Hippocampal formation (tissue), 2 donors: ENCODE measurements at places on chromosomes 13 and 19.

GRCh38 chr19:28642787-28643683 lies 569.9 kb downstream of the UQCRFS1 start:
- no peak for DNase-seq

GRCh38 chr19:13074378-13074777 lies 28.3 kb downstream of the LYL1 start:
- no peak for DNase-seq

GRCh38 chr13:95713651-95714050 lies 36.7 kb downstream of the DNAJC3 start:
- no peak for DNase-seq

- DNase-seq = no peak
These were observed 13.5 kb downstream of the ATP7B start for GRCh38 chr13:51997641-51998330.

DNA sequence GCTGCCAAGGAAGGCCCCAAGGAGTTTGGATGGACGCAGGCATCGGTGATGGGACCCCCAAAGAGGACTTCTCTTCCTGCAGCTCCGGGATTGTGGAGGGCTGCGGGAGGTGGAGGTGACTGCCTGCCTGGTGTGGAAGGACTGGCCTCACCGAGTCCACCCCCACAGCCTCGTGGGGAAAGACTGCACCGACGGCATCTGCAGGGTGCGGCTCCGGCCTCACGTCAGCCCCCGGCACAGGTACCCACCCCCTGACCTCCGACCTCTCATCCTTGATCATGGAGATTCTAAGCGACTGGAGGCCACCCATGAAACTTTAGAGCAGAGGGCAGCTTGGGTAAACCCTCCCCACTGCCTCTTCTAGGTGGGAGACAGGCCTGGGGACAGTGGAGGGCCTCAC lies 16.9 kb upstream of the CLASRP start:
- DNase-seq = no peak

DNA sequence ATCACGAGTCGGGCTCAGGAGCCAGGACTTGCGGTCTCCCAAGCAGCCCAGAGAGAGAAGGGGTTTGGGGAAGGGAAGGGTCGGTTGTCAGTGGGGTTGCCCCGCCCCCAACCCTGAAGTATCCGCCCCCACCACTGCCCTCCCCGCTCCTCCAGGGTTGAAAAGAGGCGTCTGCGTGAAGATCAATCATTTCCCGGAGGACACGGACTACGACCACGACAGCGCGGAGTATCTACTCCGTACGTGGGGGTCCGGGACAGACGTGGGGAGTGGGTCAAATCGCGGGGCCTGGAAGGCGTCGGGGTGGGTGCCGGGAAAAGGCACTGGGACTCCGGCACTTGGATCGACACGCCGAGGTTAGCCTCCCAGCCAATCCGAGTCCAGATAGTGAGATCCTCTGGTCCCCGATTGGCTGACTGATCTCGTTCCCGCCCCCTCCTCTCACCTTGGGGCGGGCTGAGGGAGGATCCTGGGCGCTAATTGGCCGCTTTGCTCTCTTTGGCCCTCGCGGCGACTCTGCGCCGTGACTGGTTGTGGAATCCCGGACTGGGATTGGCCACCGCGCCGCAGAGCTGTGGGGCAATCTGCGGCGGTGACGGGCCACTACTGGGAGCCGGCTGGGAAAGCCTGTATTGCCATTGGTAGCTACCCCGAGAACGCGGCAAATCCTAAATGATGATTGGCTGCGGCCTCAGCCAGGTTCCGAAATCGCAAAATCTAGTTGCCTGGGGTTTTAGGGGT lies 13.3 kb upstream of the CACNG6 start:
- peak; percentile 67 for DNase-seq

DNA sequence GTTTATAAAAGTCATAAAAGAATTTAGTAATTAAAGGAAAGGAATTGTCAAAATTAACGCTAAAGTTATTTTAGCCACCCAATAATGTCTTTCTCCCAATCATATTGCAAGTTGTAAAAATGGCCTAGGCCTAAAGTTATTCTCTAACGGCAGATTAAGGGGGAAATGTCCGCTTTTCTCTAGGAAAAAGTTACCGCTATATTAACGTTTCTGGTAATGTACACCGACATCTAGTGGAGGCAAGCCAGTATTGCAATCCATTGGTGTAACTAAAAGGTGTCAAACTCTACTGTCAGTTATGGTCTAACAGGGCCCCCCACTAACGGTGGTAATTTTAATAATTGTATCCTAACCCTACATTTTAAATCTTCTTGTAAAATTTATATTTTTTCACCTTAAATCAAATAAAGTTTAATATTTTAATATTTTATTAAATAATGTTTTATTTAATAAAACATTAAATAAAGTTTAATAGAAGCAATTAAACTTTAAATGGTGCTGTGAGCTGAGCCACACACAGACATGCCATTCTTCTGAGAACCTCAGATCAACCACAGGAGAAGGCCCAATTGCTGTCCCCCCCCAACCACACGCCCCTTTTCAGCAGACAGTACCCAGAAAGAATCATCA lies 35.9 kb upstream of the ZSCAN5A start:
- no peak for DNase-seq

DNA sequence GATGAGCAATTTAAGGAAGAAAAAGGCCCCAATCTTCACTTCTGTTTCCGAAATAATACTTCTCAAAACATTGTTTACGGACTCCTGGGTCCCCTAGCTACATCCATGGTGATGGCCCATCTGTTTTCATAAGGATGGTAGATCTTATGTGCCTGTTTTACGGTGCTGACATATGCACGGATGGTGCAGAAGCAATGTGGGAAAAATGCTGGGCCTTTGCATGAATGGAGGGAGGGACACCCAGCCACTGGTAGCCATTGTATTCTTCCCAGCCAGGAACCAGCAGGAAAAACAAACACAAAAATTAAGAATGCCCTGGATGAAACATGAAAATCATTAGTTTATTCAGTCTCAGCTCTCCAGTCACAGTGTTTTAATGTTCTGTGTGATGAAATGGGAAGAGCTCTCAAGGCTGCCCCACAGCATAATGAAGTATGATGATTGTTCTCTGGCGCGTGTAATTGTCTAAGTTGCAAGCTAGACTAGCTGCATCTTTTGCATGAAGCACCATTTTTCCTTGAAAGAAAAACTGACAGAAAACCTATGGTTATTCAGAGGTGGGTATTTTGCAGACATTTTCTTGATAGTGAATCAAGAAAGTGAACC lies 1201.1 kb upstream of the SLC10A2 start:
- no peak for DNase-seq

DNA sequence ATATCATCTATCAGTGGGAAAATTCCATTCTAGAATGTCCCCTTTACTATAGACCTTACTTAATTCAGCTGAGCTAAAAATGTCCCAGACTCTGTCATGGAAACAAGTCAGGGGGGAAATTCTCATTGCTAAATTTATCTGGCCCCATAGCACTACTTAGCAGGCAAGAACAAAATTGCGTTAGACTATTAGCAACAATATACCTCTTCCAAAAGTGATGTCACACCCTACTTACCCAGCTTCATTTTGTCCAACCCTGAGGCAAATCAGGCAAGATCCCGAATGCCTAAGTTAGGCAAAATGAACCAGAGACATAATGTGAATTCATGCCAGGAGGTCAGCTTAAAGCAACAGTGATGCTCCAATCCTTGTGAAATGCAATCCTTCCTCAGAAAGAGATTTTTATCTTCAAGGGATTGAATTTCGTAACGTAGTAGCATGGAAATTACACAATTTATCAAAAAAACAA lies 93.7 kb downstream of the FRY start:
- DNase-seq = no peak

DNA sequence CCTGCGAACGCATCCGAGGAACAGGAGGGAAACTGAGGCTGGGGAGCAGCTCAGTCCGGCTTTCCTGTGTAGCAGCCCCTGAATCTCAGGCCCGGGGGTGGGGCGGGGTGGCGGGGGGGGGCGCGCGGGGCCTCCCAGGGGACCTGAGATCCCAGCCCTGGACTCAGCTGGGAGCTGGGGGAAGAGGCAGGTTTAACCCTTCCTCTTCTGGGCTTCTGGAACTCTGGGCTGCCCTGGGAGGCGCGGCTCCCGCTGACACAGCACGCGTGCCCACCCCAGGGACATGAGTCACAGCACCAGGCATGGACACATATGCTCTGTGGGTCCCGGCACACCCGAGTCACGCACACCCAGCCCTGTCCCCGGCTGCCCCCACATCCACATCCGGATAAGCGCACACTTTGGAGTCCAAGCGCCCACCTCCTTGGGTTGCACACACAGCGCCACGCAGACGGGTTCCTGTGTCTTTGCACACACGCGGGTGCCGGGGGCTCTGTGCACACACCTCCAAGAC lies 3.5 kb upstream of the CIRBP start:
- DNase-seq = no peak

GRCh38 chr13:39197647-39198007 lies 159.4 kb downstream of the NHLRC3 start:
- DNase-seq = no peak

DNA sequence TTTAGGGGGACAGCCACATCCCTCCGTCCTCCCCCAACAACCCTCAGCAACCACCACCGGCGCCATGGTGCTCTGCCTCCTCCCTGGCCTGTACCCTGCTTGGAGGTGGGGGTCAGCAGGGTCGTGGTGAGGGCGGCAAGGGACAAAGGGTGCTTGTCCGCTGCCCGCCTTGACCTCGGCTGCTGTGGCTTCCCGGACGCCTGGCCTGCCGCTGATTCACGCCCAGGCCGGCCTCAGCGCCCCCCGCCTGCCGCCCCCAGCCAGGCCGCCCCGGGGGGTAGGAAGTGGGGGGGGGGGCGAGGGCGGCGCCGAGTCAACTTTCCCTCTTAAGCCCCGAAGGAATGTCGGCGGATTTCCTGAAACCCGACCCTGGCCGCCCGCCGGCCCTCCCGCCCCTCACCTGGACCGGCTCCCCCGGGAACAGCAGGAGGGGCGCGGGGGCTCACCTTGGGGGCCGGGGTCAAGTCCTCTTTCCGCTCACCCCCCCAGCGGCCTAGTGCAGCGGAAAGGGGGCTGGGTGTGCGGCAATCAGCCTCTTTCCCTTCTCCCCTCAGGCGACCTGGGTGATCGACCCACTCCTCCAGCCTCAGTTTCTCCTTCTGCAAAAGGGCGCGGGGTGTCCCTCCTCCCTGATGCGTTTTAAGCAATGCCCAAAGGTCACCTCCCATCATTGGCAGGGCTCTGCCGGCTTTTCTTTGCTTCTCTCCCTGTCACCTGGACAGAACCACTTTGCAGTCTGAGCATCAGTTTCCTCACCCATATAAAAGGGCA lies 1.9 kb upstream of the TMEM59L start:
- no peak for DNase-seq

GRCh38 chr19:11606484-11606883 lies 9.2 kb downstream of the ZNF627 start:
- no peak for DNase-seq

DNA sequence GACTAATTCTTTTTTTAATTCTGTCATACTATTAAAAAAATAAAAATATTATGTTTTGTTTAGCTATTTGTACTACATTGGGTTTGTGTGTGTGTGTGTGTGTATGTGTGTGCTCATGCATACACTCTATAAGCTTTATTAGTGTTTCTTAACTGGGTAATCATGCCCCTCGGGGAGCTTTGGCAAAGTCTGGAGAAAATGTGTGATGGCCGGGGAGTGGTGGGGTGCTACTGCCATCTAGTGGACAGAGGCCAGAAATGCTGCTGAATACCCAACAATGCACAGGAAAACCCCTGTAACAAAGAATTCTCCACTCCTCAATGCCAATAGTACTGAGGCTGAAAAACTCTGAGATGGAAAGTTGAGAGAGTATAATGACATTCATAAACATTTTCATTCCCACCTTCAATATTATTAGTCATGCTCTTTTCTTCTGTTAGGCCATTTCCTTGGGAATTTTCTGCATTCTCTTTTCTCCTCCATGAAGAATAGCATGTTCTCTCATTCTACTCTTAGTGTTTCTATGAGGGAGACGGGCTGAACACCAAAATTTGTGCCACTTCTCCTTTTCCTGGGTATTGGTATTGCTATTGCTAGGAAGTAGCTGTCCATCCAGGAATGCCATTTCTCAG lies 157.3 kb downstream of the DNAJC3 start:
- peak; percentile 47 for DNase-seq

- DNase-seq = no peak
These were observed 4.9 kb downstream of the LYPD3 start for GRCh38 chr19:43460362-43461016.
